CD4-positive, alpha-beta T cell treated with Interleukin-2 at 100 ng/mL for 4 hours (primary cell): ENCODE measurements at places on chromosomes 2 and 18.

GRCh38 chr2:190444976-190445375, 36.8 kb downstream of the MFSD6 start:
- no peak for DNase-seq

- DNase-seq: no peak
Measured at GRCh38 chr18:36355511-36355910, 58.0 kb downstream of the FHOD3 start.

- DNase-seq: no peak
Measured at GRCh38 chr2:122478771-122479170, 723.3 kb downstream of the TSN start.

DNA sequence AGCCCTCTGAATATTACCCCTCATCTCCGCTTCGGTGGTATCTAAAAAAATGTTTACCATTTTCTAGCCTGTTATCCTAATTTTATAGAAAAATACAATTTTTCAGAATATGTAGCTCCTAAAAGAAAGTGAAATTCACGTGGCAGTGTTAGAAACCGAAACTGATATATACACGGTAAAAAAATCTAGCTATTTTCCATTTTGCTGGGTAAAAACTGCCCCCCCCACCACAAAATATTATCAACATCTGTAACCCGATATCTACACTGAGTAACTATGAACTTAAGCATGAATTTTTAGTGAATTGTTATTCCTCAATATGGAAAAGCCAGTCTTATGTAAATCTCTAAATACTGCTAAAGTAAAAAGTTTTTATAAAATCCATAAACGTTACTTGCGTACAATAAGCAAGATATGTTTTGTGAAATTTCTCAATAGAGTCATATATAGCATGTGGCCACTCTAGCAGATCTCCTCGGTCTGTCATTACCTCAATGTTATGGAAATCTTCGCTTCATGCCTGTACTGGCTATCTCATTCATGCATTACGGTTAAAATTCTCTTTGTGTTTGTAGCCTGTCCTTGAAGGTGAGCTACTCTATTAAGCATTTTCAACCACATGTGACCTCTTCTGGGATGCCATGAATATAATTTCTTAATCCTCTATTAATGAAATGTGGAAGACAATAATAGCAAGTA, 524.2 kb downstream of the TRIB2 start:
- no peak for DNase-seq

DNA sequence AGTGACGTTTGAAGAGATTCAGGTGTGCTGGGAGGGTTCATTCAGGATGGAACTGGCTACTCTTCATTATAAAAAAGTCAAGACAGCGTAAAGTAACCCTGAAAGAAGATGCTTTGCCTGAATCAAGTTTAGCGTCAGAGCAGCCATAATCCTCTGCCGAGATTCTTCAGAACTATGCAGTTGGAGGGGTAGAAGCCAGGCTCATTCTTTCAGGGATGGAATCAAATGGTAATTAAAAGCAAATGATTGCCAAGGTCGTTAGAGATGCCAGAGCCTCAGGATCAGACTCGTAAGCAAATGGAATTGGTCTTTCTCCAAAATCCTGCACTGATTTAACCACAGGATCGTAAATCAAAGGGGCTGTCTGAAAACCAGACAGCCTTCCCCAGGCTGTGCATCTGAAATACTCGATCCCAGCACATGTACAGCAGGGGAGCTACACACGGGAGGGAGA, 21.9 kb downstream of the APCDD1 start:
- DNase-seq: no peak

DNA sequence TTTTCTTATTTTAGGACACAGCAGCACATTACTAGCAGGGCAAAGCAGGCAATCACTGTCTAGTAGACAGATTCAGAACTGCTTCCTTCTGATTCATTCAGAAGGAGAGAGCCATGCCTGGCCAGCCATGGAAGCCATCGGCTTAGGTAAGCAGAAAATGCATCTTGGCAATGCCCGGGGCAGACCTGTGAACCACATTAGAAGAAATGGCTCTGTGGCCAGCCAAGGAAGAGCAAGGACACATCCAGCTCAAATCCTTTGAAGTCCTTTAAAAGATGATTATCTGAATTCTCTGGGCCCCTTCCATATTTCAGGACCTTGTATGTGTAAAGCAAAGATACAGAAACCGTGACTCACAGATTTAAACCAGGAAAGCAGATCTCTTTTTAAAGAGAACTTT, 227.4 kb downstream of the PID1 start:
- DNase-seq: no peak

DNA sequence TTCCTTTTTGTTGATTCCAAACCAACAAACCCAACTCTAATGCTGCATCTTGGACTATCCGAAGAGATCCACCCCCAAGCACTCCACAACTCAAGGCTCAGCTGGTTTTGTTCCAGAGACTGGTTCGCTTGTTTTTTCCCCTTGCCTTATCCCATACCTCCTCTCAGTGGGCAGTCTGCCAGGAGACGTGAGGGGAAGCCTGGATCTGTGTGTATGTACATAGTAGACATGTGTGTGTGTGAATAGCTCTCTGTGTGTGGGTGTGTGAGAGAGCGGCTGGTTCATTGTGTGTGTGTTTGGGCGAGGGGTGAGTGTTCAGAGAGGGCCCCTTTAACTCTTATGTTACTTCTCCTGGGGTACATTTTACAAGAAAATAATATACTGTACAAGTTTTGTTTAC, 94.4 kb downstream of the NRP2 start:
- no peak for DNase-seq

DNA sequence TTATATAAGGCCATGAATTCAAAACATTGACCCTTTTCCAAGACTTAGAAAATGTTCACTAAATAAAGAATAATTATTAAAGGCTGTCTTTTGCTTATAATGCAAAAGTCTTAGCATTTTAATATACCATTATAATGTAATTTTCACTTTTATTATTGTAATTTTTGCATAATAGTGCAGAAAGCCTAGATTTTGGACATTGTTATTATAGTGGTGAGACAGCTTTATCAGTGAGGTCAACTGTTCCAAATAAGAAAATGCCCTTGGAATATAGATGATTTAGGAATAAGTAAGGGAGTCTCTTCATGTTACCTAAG, 56.6 kb downstream of the ATIC start:
- no peak for DNase-seq

DNA sequence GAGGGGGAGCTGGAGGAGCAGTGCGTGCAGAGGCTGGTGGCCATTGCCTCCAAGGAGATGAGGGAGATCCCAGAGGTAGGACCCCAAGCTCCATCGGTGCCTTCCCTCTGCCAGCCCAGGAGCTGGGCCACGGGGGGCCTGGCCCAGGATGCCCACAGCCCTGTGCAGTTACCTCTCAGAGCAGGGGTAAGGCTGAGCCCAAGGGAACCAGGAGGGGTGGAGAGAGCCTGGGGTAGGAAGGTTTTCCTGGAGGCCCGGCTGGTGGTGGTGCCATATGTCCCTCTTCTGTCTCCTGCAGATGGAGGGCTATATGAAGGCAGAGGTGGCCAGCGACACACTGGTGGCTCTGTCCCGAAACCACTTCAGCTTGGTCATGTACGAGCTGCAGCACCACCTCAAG, 11.4 kb downstream of the MROH2A start:
- DNase-seq: no peak

- DNase-seq: no peak
Measured at GRCh38 chr2:236749346-236749745, 179.7 kb downstream of the ACKR3 start.

GRCh38 chr18:48721312-48721711, 182.5 kb downstream of the CTIF start:
- no peak for DNase-seq

- no peak for DNase-seq
Measured at GRCh38 chr18:76453932-76454331, 41.1 kb downstream of the ZNF516 start.

GRCh38 chr2:239095460-239096081, 247.7 kb downstream of the TWIST2 start:
- no peak for DNase-seq

DNA sequence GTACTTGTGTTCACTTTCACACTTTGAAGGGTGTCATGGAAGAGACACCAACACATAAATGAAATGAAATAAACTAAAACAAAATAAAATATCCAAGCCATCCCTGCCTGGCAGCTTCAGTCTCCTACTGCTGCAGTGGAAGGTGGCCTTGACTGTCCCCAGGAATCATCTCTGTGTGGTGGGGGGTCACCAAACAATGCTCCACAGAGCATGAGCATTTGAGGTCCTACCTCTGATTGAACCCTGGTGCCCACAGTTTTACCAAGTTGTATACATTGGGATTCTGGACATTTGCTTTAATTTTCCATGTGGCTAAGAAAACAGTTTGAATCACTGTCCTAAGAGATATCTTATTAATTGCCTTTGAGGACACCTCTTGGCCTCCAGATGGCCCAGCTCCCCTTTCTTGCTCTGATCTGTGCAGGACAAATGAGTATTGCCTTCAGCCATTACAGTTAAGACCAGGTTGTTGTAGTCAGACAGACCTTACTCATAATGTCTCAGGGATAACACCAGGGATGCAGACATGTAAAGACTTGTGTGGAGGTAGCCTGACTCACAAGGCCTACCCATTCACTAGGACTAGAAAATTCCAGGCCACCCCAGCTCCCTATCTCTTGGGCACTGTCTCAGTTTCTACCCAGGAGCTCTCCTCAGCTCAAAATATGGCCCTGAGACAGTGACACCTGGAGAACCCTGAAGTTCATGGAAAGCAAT, 195.0 kb downstream of the MYCN start:
- DNase-seq: no peak

GRCh38 chr2:20223407-20224163, 1.3 kb downstream of the SDC1 start:
- DNase-seq: no peak

DNA sequence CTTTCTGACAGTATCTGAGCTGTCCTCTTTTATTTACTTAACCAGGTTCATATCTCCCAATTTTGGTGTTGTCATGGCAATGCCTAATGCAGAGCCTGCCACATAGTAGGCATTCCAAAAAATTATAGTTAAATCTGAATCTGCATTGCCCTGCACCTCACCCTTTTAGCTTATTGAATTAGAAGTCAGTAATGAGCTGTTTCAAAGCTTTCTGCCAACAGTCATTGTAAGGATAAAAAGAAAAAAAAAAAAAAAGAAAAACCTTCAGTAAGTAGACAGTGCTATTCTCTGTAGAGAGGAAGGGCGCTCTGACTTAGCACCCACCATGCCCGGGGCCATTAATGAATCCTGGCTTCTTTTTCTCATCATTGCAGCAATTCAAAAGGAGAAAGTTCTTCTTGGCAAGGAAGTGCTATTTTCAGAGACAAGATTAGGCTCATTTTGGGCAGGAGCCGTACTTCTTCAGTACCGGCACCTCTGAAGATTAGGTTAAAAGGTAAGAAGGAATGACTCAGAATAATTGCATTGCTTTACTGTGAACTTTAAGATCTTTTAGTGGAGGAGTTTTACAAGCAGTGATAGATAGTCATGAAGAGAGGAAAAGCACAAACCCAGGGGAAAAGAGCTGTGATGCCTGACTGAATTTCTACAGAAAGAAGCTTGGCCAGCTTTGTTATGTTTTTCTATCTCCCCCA, 2041.2 kb upstream of the PIK3C3 start:
- no peak for DNase-seq

DNA sequence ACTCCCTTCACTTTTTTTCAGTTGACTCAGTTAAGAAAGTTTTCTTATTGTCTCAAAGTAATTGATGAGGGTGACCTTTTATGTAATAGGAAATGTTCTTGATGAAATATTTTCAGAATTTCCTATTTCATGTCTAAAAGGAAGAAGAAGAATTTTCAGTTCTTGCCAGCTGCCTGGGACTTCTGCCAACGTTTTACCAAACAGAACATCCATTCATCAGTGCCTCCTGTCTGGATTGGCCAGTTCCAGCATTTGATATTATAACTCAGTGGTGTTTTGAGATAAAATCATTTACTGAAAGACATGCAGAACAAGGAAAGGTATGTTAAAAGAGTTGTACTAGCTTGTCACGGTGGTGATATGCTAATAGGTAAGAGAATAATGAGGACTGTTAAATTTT, 104.7 kb upstream of the MYO3B start:
- no peak for DNase-seq

DNA sequence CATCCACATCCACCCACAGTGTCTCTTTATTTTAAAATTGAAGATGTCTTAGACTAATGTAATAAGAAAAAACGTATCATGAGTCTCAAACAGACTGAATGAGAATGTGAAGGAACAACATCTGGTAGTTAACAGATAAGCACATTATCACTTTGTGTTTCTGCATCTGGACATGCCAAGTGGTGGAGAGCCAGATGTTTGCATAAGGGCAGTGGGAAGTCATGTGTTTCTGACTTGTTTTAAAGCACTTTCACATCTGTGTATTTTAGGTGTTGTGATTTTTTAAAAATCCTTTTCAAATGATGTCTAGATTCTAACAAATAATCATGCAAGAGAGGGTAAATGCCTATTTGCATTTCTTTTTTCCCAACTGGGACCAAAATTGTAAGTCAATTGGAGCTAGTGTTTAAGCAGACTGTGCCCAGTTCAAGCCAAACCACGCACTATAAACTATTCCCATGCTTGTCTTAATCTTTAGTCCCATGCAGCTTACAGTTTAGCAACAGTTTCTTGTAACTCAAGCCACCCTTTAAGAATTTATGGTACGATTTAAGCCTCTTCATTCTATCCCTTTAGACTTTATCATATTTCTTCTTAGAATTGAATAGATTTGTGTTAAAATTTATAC, 272.7 kb upstream of the DOK6 start:
- no peak for DNase-seq

DNA sequence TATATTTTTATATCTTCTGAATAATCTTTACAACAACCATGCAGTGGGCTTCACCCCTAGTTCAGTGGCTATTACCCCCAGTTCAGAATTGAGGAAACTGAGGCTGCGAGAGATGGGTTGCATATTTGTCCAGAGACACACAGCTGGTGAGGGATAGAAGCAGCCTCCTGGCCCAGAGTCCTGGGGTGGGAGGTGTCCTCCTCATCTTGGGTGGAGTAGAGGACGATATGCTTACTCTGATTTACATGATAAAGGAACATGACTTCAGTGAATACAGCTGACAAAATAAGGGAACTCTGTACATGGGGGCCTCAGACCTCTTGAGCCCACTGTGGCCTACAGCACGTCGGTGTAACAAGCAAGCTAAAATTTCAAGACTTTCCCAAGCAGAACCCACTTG, 214.7 kb downstream of the FBXO15 start:
- DNase-seq: no peak
